ENCODE measurements at places on chromosomes 12 and 14.

- no peak for DNase-seq
These were observed 97.4 kb downstream of the KICS2 start for GRCh38 chr12:64124511-64125197.

DNA sequence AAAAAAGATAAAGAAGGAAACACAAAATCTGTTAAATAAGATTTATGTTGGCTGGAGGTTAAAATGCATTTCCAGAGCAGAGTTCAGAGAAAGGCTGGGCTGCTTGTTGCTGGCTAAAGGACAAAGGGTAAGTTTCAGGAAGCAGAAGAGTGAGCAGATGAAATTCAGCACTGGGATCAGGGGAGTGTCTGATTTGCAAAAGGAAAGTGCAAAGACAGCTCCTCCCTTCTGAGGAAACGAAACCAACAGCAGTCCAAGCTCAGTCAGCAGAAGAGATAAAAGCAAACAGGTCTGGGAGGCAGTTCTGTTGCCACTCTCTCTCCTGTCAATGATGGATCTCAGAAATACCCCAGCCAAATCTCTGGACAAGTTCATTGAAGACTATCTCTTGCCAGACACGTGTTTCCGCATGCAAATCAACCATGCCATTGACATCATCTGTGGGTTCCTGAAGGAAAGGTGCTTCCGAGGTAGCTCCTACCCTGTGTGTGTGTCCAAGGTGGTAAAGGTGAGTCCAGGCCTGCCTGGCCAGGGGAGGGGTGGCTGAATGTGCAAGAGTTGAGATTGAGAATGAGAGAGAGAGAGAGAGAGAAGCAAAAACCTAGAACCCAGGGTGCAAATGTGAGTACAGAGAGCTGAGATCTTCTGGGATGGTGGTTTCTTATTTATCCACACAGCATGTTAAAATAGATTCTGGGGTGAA is at the start of gene OAS1:
Gene OAS1 (plus strand): TSS at position 251 of the 703 bp plus-strand sequence. CDS start 78 bp downstream, at position 329.
- peak; percentile 67 for DNase-seq

DNA sequence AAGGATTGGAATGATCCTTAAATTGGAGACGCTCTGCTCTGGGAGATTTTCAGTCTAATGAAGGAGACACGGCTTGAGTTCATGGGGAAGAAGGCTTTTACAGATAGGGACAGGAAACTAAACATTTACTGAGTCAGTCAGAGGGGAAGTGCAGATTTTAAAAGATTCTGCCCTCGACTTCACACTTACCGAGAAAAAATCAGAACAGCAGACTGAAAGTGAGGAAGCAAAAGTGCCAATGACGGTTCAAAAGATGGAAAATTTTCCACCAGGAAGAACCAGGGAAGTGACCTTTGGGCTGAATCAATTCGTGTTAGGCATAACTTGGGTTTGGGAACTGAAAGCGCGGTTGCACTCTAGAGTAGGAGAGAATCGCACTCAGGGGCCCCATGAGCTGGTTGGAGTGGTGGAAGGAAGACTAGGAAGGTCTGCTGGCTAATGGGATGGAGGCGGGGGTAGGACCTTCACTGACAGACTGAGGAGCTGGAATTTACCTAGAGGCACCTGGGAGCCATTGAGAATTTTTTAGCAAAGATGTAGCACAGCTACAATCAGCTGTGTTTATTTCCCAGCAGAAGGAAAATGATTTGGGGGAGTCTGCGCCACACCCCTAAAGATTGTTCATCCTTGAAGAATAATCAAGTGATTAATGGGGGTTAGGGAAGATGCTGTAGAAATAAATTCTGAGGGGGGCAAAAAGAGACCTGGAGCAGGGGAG is 1.2 kb downstream of the KCNK13 start:
- DNase-seq, result no peak

GRCh38 chr12:16564675-16565074 is 41.3 kb downstream of the LMO3 start:
- no peak for DNase-seq

- DNase-seq, result no peak
These were observed 19.6 kb downstream of the HCFC2 start for GRCh38 chr12:104083769-104084475.

DNA sequence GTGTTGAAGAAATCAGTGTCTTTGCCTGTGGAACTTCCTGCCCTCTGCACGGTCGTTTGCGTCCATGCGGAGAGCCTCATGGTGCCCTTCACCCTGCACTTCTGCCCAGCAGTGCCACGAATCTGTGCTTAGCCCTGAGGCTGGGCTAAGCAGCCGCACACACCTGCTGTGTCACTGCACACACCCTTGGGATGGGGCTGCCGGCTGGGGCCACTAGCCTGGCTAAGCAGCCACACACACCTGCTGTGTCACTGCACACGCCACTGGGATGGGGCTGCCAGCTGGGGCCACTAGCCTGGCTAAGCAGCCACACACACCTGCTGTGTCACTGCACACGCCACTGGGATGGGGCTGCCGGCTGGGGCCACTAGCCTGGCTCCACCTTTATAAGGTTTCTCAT is 188.5 kb downstream of the KIF26A start:
- DNase-seq, result no peak

- DNase-seq, result no peak
These were observed 14.0 kb upstream of the MUCL1 start for GRCh38 chr12:54840244-54840865.

GRCh38 chr12:124388679-124389137 is 93.8 kb downstream of the RFLNA start:
- peak; percentile 87 for DNase-seq

DNA sequence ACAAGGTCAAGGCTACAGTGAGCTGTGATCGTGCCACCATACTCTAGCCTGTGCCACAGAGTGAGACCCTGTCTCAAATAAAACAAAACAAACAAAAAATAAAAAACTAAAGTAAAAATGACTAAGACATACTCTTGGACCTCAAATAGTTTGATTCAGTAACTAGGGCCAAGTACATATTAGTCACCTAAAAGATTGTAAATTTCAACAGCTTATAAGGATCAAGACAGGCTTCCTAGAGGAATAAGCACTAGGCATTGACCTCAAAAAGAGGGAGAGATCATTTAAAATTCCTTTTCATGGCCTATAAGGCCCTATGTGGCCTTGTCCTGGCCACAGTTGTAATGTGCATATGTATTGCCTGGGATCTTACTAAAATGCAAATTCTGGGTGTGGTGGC is 46.0 kb upstream of the CHST11 start:
- DNase-seq, result no peak

GRCh38 chr12:12645485-12645884 is 33.8 kb downstream of the CREBL2 start:
- peak; percentile 71 for DNase-seq

- peak; percentile 48 for DNase-seq
These were observed 43.1 kb downstream of the SOX5 start for GRCh38 chr12:23906329-23906728.

Data from ELR (cell line).